ENCODE measurements at places on chromosomes 1 and 21.
A peak's percentile ranks its signal among the peaks of the same experiment; 100 is the strongest.

DNA sequence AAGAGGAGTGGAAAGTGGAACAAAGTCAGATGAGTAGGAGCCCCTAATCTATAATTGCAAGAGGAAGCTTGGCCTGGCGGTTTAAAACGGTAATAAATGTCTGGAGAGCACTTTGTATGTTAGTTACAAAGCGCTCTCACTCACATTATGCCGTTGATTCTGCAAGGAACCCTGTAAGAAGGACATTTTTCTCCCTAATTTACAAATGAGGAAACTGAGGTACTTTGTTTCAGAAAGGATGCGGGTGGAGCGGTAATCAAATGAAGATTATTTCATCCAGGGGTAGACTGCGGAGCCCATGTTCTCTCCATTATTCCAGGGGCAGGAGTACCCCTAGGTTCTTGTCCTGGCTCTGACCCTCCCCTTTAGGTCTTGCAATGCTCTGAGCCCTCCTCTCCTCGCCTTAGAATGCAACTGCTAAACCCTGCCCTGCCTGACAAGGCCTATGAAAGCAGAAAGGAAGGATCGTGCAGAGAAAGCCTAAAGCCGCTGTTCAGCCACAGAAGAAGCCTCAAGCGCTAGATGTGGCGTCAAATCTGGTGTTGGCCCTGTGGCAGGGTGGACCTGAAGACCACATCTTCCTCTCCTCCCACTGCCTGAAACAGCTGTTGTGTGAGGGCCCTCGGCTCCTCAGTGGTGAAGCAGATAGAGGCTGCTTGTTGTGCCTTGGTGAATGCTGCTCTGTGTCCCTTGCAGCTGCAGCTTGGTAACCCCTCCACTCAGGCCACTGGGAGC lies 588 bp upstream of the PACC1 start:
- no peak for DNase-seq

DNA sequence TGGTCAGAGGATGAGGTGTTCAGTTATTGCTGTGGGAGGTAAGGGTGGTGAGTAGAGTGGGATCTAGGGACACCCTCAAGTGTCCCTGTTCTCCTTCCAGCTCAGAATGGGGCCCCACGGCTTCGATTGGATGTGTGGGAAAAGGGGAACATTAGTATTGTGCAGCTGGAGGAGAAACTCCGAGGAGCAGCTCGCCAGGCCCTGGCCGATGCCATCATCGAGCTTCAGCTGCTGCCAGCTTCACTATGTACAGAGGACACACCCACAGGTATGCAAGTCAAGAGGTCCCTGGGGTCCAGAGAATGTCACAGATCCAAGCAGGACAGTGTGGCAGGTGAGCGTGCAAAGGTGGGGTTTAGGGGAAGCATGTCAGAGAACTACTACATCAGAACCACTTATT lies 13.9 kb downstream of the HYI start:
- DNase-seq = no peak

GRCh38 chr1:176450526-176450925 lies 12.4 kb upstream of the PAPPA2 start:
- DNase-seq = no peak

DNA sequence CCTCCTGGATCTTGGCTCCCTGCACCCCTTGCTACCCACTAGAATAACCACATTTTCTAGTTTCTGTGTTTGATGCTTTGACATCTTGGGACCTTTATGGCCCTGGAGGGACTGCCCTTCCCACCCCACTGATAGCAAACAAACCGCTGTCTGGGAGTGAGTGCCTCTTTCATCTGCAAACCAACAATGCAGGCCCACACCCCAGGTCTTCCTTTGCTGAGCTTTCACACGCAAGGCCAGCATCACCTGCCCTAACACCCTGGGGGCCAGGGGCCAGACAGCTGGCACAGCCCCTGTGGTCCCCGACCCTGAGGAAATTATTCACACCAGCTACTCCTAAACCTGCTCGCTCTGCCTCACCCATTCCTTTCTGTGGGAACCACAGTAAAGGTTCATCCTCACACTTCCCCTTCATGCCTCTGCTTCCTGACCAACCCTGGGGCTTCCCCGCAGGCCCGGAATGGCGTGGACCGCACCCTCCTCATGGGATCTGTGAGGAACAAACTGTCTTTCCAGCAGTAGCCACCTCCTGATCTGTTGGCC lies 15.4 kb downstream of the SLC2A7 start:
- DNase-seq = no peak

DNA sequence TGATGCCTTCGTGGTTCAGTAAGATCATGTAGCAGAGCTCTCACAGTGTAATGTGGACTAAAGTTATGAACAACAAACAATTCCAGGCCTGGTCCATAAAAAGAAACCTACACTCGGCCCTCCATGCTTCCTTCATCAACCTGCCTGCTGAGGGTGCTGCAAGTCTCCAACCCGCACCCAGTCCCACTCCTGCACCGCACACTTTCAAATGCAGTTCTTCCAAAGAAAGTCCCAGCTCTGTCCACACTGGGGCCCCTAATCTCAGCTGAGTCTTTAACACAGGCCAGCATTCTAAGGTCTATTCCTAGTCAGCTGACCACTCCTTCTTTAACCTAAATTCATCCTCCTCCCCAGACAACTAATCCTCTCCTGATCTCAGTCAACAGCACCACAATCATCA lies 71.5 kb upstream of the NR5A2 start:
- no peak for DNase-seq

- peak; percentile 98 for DNase-seq
Measured at GRCh38 chr1:63691701-63692425, 82.0 kb upstream of the ROR1 start.

DNA sequence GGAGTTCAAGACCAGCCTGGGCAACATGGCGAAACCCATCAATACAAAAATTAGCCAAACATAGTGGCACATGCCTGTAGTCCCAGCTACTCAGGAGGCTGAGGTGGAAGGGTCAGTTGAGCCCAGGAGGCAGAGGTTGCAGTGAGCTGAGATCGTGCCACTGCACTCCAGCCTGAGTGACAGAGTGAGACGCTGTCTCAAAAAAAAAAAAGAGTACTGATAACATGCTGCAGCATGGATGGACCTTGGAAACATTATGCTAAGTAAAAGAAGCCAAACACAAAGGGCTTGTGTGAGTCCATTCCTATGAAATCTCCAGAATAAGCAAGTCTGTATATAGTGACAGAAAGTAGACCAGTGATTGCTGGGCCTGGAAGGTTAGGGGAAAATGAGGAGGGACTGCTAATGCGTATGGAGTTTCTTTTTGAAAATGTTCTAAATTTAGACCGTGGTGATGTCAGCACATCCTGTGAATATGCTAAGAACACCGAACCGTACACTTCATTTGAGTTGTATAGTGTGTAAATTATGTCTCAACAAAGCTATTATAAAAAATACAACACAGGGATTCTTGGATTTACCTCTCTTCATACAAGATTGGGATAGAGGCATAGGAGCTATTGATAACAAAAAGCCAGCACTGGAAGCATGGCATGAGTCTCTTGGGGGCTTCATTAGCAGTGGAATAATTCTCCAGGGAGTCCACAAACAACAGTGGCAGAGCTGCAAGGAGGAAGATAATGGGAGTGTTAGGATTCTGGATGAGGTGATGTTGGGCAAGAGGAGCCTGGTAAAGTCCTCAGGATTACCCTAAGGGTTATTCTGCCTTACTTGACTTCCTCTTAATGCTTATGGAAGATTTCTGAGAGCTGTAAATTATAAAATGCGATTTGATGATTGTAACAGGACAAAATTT lies 73.5 kb downstream of the TTC3 start:
- no peak for DNase-seq

- DNase-seq = no peak
Measured at GRCh38 chr1:36083635-36084496, at the start of gene TEKT2. Gene TEKT2 (plus strand): TSS chr1:36084094. CDS start chr1:36084922, 828 bp downstream.

- DNase-seq = no peak
Measured at GRCh38 chr1:70061231-70061630, 144.1 kb downstream of the LRRC40 start.

DNA sequence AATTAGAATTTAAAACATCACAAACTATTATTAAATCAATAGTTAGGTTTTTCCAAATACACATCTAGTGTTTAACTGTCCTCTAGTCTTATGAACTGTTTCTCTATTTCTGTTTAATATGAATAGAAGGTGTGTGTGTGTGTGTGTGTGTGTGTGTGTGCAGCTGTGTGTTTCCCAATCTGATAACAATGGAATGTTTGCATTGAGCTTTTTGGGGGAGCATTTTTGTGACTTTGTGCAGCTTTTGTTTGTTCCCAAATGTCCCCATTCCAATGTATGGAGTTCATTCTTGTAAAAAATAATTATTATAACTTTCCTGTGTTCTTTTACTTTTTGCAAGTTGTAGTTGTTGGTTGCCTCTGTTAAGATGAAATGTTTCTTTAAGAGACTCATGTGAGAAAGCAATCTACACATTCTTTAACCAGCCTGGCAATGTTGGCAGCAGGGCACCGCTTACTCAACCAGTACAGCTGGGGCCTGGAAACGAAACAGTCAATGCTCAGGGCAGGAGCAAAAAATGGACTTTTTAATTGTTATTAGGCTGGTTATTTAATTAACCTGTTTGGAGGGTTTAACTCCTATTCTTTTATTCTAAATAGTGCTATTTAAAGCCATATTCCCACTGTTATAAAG lies 354.3 kb downstream of the SRGAP2C start:
- DNase-seq = no peak

DNA sequence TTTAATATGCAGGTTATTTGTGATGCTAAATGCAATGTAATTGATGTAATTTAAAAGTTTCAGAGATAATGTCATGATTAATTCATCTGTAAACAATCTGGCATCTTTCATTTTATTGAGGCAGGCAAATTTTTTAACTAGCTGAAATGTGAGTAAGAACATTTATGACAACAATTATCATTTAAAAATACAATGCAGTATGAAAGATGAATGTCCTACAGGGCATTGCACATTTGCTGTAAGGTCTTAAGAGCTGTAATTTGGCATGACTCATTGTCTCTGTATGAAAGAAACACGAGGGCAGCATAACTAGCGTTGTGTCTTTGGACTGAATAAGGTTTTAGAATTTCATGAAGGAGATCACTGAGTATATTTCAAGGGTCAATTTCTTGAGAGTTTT lies 642.8 kb downstream of the PLA2G4A start:
- DNase-seq = no peak

DNA sequence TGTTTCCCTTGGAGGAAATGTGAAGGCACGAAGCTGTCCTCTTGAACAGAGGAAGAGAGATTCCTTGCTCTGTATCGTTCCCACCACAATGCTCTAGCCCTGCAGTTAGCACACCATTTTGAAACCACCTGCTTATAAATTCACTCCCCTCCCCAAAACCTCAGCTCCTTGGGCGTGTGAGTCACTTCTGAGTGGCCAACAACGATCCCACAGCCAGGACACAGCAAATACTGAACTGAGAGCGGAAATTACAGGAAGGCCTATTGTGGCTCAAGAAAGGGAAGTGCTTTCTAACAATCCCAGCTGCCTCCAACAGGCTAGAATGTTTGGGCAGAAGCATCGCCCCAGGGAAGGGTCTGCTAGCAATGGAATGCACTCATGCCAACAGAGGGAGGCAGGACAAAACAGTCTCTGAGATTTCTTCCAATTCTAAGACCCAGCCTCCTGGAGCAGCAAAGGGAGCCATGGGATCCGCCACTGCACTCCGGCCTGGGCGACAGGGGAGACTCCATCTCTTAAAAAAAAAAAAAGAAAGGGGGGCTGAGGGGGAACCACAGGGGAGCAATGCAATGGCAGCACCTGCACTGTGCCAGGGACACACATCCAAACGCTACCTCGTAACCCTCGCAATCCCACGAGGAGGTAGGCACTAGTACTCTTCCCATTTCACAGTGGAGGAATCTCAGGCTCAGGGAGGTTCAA lies 1.9 kb downstream of the TMEM53 start:
- DNase-seq = no peak

- no peak for DNase-seq
Measured at GRCh38 chr1:212133319-212133718, 97.8 kb downstream of the DTL start.

GRCh38 chr1:185565302-185565701 lies 168.9 kb upstream of the HMCN1 start:
- no peak for DNase-seq

- DNase-seq = no peak
Measured at GRCh38 chr1:147493349-147493748, 48.0 kb upstream of the BCL9 start.

GRCh38 chr1:52365071-52365745 lies 797 bp downstream of the CC2D1B start:
- DNase-seq = peak; percentile 30

DNA sequence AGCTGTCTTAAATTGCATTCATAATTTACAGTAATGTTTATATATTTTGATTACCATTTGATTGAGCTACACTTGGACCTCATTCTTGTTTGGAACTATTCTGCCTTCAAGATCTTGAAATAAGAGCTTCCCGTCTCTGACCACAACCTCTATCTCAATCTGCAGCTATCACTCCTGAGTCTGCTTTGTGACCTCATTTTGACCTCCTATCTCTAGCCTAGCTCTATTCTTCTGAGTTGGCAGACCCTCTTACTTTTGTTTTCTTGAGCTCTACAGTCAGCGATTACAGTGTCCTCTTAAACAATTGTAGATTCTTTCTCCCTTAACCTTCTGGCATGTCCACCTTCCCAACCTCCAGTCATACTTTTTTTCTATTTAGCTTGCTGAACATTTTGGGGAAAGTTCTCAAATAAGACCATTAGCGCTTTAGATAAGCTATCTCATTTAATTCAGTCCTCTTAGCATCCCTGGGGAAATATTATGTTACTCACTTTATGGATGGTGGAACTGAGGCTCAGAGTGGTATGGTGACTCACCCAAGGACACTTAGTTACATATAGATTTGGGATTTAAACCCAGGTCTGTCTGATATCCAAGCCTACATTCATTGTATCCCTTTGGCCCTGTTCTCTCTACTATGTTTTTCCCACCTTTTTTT lies 19.1 kb downstream of the RPAP2 start:
- DNase-seq = no peak

DNA sequence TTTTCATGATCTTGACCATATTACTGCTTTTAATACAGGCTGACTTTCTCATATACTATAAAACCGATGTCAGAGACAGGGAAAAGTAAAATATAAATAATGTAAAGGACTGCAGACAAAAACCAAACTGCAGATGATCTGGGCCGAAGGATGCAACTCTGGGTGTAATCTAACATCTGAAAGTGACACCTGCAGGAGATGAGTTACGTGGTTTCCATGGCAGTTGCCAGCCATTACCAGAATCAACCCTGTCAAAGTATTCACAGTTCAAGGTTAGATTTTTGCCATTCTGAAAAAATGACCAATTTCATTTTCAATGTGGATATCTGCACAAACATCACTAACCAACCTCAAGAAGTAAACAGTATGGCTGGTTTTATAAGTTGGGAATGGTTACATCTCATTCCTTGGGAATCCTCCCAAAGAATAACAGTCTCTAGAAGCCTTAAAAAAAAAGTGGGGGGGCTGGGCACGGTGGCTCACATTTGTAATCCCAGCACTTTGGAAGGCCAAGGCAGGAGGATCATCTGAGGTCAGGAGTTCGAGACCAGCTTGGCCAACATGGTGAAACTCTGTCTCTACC lies 27.7 kb downstream of the DNAJC11 start:
- DNase-seq = no peak

DNA sequence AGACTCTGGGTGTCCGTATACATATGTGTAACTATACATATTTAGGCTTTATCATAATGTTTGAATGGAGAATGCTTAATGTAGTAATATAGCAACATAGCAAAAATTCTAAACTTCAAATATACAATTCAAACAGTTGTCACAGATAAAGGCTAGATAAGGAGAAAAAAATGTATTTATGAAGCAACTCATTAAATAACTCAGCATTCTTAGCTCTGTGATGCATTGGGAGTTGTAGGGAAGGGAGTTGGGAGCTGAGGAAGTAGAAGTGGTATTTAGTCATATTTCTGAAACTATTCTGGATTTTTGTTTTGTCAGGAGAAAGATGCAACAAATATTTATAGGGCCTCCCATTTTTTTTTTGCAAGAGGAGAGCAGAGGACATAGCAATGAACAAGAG lies 197.8 kb downstream of the PBX1 start:
- DNase-seq = no peak

GRCh38 chr1:227892489-227893299 lies 55.0 kb downstream of the WNT9A start:
- no peak for DNase-seq
